ENCODE measurements at places on chromosomes 5 and 9.
A peak's percentile ranks its signal among the peaks of the same experiment; 100 is the strongest.

- DNase-seq, result peak; percentile 55
Measured at GRCh38 chr5:130520211-130520610, 615.9 kb downstream of the CHSY3 start.

GRCh38 chr9:4489919-4490704 lies at the start of gene SLC1A1:
Gene SLC1A1 (plus strand): TSS chr9:4490468. CDS start chr9:4490680, 212 bp downstream.
- peak; percentile 54 for DNase-seq

GRCh38 chr5:74316064-74316603 lies 324.4 kb downstream of the ENC1 start:
- peak; percentile 96 for DNase-seq

GRCh38 chr5:158369241-158369640 lies 510.3 kb upstream of the CLINT1 start:
- no peak for DNase-seq

- peak; percentile 100 for DNase-seq
Measured at GRCh38 chr5:143244000-143244736, 159.3 kb downstream of the NR3C1 start.

- DNase-seq, result no peak
Measured at GRCh38 chr9:23669776-23670175, 156.3 kb downstream of the ELAVL2 start.

DNA sequence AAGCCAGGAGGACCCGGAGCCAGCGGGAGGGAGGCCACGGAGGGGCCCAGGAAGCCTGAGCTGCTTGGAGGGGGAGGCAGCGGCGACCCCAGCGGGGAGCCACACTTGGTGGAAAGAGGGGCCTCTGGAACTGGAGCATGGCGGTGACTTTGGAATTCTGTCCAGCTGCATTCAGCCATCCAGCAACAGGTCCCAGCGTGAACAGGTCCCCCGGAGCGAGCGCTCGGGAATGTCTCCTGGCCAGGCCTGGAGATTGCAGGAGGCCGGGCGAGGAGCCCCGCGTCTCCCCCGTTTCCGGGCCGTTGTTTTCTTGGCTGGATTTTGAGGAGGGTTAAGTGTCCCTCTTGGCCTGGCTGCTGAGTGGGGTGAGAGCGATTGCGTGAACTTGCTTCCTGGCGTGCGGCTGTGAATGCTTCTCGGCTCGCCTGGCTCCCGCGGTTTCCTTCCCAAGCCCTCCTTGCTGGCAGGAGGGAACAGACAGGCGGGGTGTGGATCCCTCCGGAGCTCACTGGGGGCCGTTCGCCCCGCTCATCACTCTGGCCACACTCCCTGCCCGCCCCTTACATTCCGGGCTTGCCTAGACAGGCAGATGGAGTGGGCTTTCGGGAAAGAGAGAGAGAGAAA lies 125.3 kb upstream of the IRX4 start:
- peak; percentile 7 for DNase-seq

DNA sequence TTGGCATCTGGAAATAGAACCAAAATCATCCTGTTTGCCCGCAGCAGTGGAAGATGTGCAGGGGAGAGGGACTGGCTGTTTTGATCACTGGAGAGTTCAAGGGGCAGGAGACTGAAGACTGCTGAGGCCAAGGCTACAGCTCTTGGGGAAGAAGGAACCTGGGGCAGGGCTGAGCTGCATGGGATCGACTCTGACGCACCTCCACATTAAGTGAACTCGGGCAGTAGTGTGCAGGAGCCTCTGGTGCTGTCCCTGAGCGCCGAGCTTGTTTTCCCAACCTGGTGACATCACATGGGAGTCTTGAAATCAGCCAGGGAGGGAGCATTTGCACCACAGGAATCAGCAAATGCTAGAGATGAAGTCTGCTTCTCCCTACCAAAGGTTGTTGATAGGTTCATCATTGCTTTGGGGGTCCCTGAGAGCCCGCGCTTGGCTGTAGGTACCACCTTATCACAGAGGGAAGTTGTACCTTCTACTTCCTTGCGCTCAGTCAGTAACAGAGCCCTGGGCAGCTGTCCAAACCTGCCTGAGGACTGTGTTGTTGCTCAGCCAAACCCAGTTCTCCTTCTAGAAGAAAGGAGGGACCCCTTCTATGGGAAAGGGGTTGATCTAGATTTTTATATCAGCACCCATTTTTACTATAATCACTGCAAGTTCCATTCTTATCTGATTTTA lies 52.3 kb upstream of the CTSL start:
- DNase-seq, result no peak

- no peak for DNase-seq
Measured at GRCh38 chr5:76393035-76393680, 9.9 kb upstream of the IQGAP2 start.

DNA sequence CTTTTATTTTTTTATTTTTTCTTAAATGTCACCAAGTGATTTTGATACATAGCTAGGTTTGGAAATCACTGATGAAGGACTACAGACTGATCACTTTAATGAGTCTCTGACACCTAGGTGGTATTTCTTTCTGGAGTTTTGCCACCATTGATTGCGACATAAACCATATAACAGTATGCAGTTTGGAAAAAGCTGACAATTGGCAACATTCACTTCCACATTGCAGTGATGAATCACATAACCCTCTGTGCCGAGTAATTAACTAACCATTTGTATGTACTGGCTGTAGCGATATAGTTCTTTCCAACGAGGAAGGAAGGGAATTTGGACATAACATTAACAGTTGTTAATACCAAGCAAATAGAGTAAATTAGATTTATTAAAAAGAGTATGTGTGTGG lies 222.9 kb upstream of the EFNA5 start:
- peak; percentile 20 for DNase-seq

- no peak for DNase-seq
Measured at GRCh38 chr9:91786132-91786896, 163.7 kb downstream of the ROR2 start.

DNA sequence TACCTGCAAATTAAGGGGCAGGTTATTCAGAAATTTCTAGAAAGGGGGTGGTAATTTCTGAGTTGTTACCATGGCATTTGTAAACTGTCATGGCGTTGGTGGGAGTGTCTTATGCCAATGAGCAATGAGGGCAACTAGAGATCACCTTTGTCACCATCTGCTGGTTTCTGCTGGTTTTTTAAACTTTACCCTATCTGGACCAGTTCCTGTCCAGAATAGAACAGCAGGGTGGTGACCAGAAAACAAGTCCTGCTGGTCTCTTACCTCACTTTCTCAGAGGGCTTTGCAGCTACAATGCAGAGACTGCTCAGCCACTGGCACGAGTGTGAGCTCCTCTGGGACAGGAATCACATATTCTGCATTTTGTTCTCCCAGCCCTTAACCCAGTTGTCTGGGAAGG lies 51.4 kb downstream of the FAM114A2 start:
- no peak for DNase-seq

- no peak for DNase-seq
Measured at GRCh38 chr9:111180811-111181210, 142.5 kb upstream of the LPAR1 start.

GRCh38 chr5:157290156-157290980 lies 24.4 kb downstream of the CYFIP2 start:
- DNase-seq, result peak; percentile 90

DNA sequence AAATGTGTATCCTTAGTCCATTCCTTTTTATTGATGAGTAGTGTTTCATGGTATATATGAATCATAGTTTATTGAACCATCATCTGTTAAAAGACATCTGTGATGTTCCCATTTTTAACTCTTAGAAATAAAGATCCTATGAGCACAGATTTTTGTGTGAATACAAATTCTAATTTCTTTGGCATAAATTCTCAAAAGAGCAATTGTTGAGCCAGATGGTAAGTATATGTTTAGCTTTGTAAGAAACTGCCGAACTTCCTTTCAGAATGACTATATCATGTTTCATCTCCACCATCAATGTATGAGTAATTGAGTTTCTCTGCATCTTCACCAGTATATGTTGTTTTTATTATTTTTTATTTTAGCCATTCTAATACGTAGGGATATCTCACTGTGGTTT lies 526.4 kb downstream of the CDH10 start:
- DNase-seq, result no peak

DNA sequence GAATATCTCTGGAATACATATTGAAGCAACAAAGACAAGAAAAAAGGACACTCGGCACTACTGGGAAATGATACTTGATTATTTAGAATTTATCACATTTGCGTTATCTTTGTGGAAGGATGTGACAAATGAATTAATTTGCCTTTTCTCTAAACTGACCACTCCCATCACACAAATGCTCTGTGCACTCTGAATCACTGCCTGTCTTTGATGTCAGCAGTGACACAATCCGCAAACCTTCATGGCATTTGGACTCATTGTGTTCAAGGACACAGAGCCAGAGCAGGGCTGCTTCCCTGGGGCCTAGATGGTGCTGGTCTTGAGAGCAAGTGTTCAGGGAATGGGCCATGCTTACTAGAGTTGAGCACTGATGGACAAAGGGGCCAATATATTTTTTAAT lies 4.9 kb upstream of the KIF4B start:
- DNase-seq, result no peak

DNA sequence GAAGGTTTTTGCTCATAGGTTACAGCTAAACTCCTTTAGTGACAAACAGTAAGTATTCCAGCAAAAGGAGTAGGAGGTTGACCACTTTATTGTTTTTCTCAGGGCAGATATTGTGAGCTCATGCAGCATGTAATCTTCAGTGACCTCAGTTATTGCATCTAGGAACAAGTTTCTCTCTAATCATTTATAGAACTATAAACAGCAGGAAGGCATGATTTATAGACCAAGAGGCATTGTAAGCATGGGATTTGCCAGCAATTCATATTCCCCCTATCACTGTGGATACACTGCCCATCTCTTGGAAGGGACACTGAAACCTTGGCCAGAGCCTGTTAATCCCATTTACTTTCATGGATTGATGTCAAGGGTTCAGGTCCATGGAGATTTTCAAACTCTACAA lies 15.4 kb upstream of the FAM170A start:
- DNase-seq, result no peak

GRCh38 chr9:9112001-9112720 lies 1312.6 kb upstream of the DMAC1 start:
- DNase-seq, result no peak

GRCh38 chr9:135818718-135819475 lies 88.4 kb downstream of the CAMSAP1 start:
- no peak for DNase-seq

GRCh38 chr9:107698779-107699178 lies 209.2 kb upstream of the KLF4 start:
- no peak for DNase-seq

DNA sequence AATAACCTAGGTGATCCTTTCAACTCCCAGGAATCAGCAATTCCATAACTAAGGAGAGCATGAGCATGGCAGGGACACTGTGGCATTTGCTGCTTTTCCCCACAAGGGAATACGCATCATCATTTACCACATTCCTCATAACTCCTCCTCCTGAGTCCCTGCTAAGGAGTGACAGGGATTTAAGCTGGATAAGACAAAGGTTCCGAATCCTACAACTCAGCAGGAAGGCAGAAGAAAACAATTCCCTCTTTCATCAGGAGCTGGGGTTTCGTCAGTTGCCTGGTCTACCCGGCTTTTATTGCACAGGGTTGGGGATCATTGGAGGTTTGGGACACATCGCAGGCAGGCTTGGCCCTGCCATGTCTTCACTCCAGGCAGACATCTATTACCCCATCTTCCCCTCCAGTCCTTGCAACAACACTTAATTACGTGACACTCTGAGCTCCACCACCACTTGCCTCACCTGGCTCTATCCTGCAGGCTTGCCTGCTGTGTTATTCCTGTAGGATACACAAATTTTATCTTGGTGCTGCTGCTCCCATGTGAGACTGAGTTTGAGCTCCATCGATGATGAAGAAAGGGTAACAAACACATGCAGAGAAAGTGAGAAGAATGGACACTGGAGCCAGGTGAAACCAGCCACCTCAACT lies 563.0 kb upstream of the KLF4 start:
- DNase-seq, result peak; percentile 76

DNA sequence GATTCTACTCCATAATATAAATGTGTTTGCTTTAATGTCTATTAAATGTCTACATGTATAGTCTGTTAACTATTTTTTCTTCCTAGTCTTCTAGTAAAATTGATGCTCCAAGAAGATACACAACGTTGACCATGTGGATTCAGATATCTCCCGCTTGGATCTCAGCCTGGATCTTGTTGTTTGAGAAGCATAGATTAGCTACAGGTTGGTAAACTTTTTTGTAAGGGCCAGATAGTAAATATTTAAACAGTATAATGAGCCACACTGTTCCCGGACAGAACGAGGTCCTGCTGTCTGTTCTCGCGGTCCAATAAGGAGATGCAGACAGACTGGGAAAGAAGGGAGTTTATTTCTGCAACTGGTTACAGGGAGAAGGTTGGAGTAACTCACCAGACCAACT lies 86.2 kb upstream of the IL12B start:
- DNase-seq, result no peak

DNA sequence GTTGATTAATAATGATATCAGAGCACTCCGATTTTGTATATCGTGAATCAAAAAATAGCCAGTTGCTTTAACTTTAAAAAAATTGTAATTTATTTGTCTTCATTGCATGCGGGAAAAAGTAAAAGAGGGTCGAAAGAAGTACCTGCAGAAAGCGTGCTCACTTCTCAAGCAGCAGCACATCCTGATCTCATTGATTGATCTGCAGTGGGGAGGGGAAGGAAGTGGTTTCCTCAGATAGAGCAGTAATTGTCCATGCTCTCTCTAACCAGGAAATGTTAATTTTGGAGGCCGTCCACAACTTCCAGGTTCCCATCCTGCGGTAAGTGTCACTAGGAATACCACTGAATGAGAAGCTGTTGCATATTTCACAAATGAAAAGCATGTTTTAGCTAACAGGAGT lies 63.2 kb downstream of the SYK start:
- DNase-seq, result no peak

GRCh38 chr9:75142202-75142601 lies 53.9 kb downstream of the OSTF1 start:
- no peak for DNase-seq

DNA sequence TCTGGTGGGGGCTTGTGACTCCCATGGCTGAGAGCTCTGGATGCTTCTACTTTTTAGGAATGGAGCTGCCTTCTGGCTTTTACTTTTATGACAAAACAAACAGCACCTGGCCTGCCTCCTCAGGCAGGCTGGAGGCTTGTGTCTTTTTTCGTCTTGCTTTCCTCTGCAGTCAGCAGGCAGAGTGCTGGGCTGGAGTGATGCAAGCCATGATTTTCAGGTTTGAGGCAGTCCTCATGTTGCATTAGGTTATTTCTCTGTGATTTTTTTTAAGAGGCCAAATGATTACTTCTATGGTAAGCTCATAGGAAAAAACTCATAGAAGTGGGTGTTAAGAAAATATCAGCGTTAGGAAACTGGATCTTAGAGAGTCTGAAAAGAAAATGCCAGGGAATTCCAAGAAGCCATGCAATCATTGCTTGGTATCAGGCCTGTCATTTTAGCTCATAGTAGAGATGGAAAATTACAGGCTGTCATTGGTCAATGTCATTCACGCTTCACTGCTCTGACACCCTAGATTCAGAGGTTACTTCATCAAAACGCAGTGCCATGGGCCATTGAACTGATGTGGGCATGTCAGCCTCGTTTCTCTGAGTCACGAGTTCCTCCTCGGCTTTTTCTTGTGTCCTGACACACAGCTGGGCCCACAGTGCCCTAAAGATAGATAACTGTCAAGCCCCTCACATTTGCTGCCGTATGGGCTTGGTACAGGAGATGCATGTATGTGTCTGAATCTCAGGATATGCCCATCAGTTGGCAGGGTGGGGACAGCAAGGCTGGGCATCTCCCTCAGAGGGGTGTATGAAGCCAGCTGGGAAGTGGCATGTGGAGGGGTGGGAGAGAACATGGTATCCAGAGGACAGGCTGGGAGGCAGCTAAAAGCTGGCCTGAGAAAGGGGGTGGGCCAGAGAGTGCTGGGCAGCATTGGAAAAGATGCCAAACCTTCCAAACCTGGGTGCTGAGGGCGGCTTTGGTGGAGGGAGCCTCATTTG lies 151.8 kb downstream of the HSPA4 start:
- DNase-seq, result no peak

GRCh38 chr5:38830521-38831051 lies 15.2 kb upstream of the OSMR start:
- no peak for DNase-seq

- peak; percentile 68 for DNase-seq
Measured at GRCh38 chr5:126865299-126865698, 88.4 kb downstream of the LMNB1 start.

All from fibroblast of skin of back (primary cell).